ENCODE measurements at places on chromosomes 1 and 21.
A peak's percentile ranks its signal among the peaks of the same experiment; 100 is the strongest.

DNA sequence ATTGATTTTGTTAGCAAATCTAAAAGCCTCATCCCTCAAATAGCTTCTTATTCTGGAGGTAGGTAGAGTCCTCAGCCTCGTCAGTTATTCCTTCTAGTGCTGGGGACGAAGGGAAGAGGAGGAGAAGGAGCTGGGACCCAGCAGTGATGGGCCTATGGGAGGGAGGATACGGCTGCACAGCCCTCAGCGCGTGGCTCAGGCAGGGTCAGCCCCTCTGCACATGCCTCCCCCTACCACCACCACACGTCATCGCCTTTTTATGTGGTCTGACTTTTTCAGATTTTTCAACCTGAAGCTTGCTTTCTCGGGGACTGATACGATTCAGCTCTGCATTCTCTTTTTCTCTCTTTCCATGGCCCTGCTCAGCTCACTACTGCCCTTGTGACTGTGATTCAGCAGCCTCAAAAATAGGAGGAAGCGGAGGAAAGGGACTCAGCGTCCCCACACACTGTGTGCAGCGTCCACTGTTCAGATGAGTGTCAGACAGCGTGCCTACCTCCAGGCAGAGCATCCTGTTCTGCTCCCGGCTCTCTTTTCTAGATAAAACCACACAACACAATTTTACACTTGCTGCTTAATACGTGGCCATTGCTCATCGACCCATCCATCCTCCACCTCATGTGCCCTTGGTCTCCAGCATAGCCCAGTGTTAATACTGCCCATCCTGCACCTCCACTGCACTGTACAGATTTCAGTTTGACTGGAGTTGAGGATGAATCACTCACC is 827 bp downstream of the OR2B11 start:
- no peak for DNase-seq

- DNase-seq = no peak
Measured at GRCh38 chr1:147581459-147581858, 40.2 kb downstream of the BCL9 start.

DNA sequence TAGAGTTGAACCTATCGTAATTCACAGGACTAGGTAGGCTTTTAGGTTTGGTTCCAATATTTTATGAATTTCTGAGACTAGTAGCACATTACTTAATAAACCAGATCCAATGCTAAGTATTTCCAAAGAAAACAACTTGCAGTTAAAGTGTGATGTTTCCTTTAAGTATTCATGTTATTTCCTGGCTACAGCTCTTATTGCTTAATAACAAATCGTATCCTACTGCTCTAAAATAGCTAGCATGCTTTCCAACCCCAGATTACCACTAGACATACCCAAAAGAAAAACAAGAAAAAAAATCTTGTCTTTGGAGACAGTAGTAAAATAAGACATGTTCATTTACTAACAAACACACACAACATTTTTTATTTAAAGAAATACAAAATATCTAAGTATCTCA is 898 bp downstream of the KRTAP27-1 start:
- peak; percentile 10 for DNase-seq

DNA sequence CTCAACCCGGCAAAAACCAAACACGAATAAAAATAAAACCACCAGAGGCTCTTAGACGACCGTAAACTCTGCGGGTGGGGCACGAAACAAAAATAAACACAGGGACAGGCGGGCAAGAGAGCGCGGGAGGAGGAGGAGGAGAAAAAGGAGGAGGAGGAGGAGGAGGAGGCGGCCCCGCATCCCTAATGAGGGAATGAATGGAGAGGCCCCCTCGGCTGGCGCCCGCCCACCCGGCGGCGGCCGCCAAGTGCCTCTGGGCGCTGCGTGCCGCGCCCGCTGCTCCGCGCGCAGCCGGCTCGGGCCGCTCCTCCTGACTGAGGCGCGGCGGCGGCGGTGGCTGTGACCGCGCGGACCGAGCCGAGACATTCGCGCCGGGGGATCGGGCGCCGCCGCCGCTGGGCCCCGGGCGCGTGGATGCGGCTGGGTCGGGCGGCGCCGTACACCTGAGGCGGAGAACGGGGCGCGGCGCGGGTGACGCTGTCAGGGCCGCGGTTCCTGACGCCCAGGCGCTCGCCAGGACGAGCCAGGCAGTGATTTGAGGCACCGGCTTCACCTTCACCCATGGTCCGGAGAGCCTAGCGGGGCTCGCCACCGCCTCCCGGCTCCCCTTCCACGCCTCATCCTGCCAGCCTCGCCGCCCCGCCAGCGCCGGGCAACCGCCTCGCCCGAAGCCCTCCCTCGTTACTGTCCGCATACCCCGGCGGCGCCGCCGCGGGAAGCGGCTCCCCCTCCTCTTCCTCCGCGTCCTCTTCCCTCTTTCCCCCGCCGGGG is at the start of gene MARK1:
Gene MARK1 (plus strand): TSS at position 229 of the 771 bp plus-strand sequence. CDS start 687 bp downstream, outside the sequence.
- DNase-seq = peak; percentile 77

GRCh38 chr1:22488319-22488718 is 36.7 kb downstream of the ZBTB40 start:
- no peak for DNase-seq

- no peak for DNase-seq
Measured at GRCh38 chr1:37472281-37472680, 2.1 kb upstream of the ZC3H12A start.

- no peak for DNase-seq
Measured at GRCh38 chr1:180043785-180044184, 89.2 kb downstream of the CEP350 start.

- no peak for DNase-seq
Measured at GRCh38 chr1:212976586-212976985, 26.2 kb downstream of the VASH2 start.

GRCh38 chr1:172746091-172746949 is 87.4 kb downstream of the FASLG start:
- DNase-seq = peak; percentile 85

DNA sequence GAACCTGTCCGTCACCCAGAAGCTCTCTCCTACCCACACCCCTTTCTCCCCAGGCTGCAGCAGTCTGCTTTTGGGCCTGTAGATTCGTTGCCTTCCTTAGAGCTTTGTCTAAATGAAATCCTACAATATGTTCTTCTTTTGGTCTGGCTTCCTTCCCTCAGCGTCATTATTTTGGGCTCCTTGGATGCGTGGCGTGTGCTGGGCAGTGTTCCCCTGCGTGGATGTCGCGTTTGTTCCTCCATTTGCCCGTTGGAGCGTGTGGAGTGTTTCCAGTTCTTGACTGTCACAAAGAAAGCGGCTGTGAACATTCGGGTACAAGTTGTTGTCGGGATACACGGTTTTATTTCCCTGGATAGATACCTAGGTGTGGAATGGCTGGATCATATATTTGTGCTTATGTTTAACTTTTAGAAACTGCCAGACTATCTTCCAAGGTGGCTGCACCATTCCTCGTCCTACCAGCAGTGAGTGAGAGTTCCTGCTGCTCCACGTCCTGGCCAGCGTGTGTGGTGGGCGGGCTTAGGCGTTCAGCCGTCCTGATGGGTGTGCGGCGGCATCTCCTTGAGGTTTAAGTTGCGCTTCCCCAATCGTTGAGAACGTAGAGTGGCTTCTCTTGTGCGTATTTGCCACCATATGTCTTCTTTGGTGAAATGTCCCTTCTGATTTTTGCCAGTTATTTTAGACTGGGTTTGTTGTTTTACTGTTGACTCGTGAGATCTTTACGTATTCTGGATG is 31.7 kb downstream of the SKI start:
- no peak for DNase-seq

DNA sequence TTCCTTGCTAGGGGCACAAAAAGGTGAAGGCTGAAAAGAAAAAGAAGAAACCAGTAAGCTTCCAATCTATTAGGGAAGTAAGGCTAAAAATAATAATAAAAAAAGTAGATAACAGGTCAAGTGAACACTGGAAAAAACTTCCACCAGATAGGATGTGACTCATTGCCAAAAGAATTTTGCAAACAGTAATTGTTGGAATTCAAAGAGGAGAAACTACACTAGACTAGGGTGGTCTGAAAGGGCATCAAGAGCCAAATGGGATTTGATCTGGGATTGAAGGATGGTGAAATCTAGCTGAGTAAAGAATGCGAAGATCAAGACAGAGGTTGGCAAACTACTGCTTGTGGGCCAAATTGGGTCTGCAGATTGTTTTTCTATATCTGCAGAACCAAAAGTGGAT is 6.0 kb upstream of the ST6GALNAC3 start:
- DNase-seq = no peak

DNA sequence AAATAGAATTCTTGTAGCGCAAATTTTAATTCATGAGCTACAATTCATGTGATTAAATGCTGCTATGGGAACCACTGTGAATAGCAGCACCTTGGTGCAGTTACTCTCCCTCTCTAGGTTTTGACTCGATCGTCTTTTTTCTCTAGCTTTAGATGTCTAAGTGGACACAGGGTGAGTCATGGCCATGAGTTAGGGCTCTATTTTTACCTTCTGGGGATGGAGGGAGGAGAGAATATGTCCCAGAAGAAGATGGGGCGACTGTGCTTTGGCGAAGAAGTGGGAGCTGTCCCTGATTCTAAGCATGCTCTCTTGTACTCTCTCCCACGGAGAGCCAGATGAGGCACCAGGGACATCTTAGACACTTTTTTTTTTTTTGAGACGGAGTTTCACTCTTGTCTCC is 1.6 kb upstream of the OR2B11 start:
- DNase-seq = no peak

- DNase-seq = no peak
Measured at GRCh38 chr21:44755227-44755626, 43.9 kb upstream of the TSPEAR start.

GRCh38 chr1:154327466-154328317 is 2.4 kb downstream of the ATP8B2 start:
- no peak for DNase-seq

DNA sequence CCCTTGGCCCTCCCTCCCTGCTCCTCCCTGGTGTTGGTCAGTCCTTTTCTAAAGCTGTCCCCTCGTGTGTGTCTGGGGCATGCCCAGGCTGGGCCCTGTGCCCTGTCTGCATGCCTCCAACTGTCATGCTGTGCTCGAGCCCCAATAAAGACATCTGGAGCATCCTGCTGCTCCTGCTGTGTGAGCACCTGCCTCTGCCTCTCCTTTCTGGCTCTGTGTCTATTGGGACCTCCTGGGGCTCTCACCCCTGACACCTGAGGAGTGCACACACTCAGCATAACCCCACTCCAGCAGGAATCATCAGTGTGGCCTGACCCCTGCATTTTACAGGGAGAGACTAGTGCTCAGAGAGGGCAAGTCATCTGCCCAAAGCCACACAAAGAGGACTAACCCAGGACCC is 23.7 kb downstream of the KCNC4 start:
- DNase-seq = no peak

DNA sequence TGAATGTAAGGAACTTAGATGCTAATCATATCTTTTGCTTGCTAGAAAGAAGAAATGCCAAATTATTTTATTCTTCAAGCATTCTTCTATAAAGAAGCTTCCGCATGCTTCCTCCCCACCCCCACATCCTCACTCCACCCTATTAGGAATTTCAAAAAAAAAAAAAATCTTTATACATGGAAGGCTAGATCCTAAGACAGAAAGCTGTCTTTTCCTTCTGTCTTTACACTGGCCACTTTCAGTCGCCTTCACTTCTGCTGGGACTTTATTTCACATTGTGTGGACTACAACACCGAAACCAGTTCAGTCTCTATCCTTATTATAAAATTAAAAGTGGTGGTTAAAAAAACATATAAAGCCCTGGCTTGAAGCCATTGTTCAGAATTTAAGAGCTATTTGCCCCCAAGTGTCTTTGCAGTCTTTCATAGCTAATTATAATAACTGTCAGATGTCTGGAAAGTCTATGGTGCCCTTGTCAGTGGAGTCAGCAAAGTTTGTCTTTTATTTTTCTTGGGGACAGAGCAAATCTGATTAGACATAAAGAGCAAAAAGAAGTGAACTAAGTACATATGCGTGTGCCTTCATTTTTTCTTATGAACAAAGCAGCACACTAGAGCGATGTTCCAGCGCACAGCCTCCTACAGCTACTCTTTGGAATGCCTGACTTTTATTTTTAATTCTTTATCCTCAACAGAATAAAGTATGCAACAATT is 297.7 kb downstream of the PTPRC start:
- DNase-seq = peak; percentile 32

DNA sequence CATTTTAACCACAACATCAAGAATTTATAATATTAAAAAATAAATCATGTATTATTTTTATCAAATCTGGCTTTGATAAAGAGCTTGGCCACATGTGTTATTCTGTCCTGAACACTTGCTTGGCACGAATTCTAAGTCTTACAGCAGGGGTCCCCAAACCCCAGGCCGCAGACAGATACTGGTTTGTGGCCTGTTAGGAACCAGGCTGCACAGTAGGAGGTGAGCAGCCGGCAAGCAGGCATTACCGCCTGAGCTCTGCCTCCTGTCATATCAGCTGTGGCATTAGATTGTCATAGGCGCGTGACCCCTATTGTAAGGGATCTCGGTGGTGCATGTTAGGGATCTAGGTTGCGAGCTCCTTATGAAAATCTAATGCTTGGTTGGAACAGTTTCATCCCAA is 127.6 kb upstream of the IVNS1ABP start:
- no peak for DNase-seq

DNA sequence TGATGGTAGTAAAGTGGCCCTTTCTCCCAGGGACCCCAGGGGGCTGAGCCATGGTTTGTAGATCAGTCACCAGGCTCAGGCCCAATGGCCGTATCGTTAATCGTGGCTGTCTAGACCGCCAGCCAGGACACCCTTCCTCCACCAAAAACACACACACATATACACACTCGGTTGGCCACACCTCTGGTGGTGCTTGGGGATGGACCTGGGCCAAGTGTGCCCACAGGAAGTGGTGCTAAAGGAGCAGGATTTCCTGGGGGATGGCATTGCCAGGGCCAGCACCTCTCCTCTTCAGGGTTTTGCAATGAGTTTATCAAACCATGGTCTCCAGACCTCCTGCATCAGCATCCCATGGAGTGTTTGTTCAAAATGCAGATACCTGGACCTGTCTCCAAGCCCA is 36.2 kb downstream of the CITED4 start:
- DNase-seq = no peak

GRCh38 chr1:27643600-27644368 is 8.8 kb upstream of the FGR start:
- peak; percentile 83 for DNase-seq

DNA sequence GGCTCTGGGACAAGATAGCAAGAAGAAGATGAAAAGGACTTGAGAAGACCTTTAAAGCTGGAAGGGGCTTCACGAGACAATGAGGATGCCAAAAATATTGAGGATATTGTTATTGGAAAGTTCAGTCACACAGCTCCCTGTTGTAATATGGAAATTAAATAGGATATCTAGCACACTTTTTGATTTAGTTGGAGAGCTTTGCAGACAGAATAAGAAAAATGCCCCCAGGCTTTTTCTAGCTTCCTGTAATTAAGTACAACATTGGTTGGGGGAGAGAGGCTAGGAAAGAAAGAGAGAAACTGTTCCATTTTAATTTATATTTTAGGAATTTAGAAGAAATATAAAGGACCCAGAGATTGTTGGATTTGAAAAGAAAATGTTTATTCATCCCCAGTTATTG is 27.5 kb downstream of the RBM11 start:
- no peak for DNase-seq

DNA sequence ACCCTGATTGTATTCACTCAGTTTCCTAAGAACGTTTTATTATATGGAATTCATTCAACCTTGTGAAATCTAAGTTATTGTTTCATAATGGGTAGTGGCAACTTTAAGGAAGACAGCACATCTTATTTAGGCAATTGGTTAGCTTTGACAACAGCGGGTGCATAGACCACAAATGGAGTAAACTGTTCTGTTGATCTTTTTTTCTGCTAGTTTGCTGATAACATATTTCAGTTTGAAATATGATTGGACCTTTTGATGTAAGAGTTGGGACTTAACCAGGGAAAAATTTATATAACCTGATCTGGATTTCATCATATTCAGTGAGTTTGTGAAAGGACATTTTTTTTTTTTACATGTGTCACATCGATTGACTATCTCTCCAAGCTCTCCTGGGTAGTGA is 151.7 kb downstream of the HLX start:
- DNase-seq = no peak

All from GM03348 (cell line).